Right forelimb (tissue), 1 donor: ENCODE measurements at places on chromosomes 1 and 21.

GRCh38 chr1:223364685-223365382 lies 858 bp upstream of the SUSD4 start:
- no peak for DNase-seq

DNA sequence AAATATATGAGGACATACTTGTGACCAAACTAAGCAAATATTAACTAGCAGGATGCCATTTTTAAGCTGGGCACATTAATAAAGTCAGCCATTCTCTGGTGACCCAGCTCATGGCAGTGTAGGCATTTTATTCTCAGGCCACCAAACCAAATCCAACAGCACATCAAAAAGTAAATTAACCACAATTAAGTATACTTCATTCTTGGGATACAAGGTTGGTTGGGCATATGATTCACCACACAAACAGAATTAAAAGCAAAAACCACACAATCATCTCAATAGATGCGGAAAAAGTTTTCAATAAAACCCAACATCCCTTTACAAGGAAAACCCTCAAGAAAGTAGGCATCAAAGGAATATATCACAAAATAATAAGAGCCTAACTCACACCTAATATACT lies 101.3 kb downstream of the FAF1 start:
- DNase-seq, result no peak

GRCh38 chr1:17603091-17603841 lies 63.8 kb downstream of the ARHGEF10L start:
- no peak for DNase-seq

DNA sequence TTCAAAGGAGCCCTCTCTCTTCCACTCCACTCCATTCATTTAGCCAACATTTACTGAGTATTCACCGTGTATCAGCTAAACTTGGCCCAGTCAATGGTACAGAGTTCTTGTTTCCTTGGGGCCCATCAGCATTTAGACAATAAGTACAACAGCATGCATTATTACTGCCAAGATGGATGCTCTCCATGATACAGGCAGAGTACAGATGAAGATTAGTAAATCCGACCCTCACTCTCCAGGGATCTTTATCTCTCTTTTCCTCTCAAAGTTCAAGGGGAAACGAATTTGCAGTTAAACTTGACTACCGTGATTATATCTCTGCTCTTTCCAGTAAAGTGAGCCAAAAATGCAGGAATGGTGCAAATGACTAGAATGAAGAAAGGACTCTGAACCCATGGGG lies 184.6 kb upstream of the DUSP10 start:
- no peak for DNase-seq

GRCh38 chr1:72845381-72845780 lies 563.0 kb upstream of the NEGR1 start:
- DNase-seq, result no peak

- no peak for DNase-seq
Observed at GRCh38 chr1:43484367-43484766, 30.6 kb upstream of the HYI start.

GRCh38 chr1:150972417-150972940 lies 2.2 kb downstream of the CERS2 start:
- DNase-seq, result no peak

- DNase-seq, result no peak
Observed at GRCh38 chr1:245997471-245998258, 509.4 kb downstream of the SMYD3 start.

DNA sequence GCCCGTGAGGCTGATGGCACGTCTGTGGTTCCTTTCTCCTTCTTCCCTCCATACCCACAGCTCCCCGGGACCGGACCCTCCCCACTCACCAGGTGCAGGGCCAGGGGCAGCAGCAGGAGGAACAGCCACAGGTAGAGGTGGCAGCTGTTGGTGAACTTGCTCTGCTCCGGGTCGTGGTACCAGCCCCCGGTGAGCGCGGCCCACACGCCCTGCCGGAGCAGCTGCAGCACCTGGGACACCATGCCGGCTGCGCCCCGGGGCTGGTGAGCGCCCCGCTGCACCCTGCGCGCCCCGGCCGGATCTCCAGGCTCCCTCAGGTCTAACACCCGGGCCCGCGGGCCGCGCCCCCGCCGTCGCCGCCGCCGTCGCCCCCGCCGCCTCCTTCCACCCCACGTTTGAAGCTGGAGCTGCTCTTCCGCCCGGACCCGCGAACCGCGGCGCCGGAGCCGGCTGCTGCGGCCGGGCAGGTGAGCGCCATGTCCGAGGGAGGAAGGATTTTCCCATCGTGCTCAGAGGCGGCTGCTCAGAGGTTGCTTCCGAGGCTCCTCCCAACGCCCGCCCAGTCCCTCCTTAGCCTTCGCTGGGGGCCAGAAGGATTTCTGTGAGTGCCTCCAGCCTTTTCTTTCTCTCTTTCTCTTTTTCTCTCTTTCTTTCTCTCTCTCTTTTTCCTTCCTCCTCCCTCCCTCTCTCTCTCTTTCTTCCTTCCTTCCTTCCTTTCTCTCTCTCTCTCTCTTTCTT lies at the start of gene PCNX2:
Gene PCNX2, minus strand, starts transcription at position 489 of the 738 bp plus-strand sequence. Its CDS starts 247 bp downstream, at position 242.
- DNase-seq, result peak; percentile 64

- no peak for DNase-seq
Observed at GRCh38 chr1:175095978-175096607, 28.5 kb downstream of the TNN start.

GRCh38 chr1:94122201-94122970 lies 1.4 kb upstream of the ABCA4 start:
- DNase-seq, result no peak

DNA sequence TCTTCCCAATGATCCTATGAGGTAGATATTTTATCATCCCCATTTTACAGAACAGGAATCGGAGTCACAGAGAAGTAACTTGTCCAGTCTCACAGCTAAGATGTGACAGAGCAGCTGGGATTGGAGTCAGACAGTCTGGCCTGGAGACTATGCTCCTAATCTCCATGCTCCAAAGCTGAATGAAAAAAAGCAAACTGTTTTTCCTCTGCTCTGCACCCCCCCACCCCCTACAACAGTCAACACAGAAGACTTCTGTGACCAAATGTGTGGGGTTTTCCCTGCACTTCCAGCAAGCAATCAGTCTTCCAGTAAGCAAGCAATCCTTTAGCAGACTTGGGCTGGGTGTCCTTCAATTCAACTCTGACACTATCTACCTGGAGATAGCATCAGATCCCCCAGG lies 33.2 kb downstream of the KIRREL1 start:
- no peak for DNase-seq

DNA sequence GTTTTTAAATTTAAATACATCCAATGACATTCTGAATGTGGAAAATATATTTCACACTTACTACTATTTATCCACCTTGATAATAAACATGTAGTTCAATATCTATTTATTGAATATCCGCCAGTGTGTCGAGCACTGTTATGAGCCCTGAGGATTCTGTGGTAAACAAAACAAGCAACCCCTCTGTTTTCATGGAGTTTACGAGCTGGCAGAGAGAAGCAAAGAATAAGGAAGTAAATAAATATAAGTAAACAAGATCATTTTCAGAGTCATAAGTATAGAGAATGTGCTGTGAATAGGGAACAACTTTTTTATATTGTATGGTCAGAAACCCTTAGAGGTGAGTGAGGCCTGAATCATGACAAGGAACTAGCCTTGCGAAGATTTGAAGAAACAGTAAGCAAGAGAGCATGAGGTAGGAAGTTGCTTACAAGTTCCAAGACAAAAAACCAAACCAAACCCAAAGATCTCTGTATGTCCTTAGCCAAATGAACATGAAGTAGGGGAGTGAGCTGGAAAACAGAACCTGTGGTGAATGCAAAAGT lies 6.4 kb upstream of the SERBP1 start:
- no peak for DNase-seq

DNA sequence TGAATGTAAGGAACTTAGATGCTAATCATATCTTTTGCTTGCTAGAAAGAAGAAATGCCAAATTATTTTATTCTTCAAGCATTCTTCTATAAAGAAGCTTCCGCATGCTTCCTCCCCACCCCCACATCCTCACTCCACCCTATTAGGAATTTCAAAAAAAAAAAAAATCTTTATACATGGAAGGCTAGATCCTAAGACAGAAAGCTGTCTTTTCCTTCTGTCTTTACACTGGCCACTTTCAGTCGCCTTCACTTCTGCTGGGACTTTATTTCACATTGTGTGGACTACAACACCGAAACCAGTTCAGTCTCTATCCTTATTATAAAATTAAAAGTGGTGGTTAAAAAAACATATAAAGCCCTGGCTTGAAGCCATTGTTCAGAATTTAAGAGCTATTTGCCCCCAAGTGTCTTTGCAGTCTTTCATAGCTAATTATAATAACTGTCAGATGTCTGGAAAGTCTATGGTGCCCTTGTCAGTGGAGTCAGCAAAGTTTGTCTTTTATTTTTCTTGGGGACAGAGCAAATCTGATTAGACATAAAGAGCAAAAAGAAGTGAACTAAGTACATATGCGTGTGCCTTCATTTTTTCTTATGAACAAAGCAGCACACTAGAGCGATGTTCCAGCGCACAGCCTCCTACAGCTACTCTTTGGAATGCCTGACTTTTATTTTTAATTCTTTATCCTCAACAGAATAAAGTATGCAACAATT lies 297.7 kb downstream of the PTPRC start:
- DNase-seq, result no peak

- DNase-seq, result no peak
Observed at GRCh38 chr1:237013608-237014007, 9.4 kb upstream of the MT1HL1 start.

DNA sequence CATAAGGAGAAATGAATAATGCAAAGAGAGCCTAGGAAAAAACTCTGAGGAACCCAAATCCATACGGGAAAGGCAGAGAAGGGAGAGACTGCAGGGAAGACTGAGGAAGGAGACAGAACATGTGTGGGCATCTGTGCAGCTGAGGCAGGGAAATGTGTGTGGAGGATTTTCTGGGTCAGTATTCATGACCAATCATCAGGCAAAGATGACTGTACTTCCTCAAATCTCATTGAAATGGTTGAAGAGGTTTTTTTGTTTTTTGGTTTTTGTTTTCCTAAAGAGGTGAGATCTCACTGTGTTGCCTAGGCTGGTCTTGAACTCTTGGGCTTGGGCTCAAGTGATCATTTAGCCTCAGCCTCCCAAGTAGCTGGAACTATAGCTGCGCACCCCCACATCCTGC lies 15.7 kb downstream of the DIP2A start:
- no peak for DNase-seq

DNA sequence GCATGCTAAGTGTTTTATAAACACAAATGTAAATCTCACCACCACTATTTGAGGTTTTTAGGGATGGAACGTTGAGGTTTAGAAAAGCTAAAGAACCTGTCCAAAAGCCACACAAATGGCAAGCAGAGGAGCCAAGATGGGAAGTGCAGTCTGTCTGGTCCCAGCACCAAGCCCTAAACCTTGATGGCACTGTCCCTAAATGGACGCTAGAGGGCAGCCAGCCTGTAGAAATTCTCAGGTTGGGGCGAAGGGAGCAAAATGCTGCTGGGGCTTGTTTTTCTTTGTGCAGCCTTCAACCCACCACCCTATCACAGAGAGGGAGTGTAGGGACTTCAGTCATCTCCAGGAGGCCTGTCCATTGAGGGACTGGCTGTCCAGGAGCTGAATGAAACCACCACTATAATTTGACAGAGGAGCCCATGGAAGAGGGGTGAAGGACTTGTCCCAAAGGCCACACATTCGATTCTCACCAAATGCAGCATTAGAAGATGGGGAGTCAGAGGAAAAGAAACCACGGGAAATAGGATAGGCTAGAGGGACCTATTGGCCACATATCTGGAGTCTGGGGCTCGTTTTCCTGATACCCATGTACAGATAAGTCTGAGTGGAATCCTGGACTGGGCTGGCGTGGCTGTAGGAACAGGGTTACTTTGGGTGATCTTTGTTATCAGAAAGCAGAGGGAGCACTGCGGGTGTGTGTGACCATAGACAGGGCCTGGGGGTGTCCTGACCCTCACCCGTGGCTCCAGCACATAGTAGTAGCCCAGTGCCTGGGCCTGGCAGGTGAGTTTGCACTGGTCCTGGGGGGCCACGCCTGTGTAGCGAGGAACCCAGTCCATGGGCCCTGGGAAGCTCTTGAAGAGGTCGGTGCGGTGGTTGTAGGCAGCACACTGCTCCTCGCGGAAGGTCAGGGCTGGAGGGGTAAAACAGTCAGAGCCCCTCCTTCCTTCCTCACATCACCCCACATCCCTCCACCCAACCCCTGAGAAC lies 6.1 kb downstream of the ADAMTS4 start:
- DNase-seq, result peak; percentile 69

DNA sequence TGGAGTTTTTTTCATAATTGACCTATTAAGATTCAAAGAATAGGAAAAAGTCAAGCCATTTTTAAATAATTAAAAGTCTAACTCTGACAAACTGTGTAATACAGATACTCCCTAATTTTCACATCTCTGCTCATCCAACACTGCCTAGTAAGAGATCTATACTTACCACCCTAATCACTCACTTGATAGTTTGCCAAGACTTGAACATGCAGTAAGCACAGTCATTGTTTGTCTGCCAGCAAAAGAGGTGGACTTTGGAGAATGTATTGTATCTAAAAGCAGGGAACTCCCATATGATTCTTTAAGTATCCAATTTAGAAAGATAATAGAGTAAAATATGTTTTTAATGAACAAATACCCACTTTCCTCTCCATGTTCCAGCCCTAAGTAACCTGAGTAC lies 15.5 kb downstream of the TMEM59 start:
- DNase-seq, result no peak

DNA sequence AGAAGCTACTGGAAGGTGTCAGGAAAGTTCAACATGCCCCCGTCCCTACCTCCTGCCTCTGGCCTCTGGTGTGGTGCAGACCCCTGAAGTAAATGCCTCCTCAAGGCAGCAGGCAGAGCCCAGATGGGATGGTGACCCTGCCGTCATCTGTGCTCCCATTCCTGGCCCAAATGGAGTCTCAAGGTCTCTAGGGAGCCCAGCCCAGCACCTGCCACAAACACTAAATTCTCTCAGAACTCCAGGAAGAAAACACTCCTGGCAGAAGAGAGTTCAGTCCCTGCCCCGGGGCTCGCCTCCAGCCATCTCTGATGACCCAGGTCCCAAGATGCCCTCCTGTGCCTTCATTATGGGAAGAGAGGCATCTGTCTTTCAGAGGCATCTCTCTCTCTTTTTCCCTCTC lies 261.6 kb upstream of the TMEM51 start:
- DNase-seq, result no peak

- no peak for DNase-seq
Observed at GRCh38 chr1:214008791-214009422, 21.1 kb downstream of the PROX1 start.

DNA sequence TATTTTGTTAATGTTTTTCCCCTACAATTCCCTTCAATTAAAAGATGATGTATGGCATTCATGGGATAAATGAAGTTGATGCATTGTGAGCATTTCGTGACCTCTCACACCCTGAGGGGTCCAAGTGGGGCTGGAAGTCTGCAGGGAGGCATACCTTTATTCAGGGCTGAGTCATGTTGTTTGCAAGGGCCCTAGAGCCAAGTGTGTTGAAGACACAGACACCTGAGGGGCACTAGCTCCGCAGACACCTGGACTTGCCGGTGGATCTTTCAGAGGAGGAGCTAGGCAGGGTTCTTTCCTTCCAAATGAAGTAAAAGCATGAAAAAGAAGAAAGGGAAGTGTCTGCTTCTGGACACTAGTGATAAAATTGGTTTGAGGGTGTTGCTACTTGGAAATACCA lies 57.0 kb upstream of the RGS7 start:
- no peak for DNase-seq
